ENCODE measurements at places on chromosomes 6 and 20. TPM values are rescaled to one million over a fixed set of nuclear protein-coding genes. Genes with fewer than 3 reads are reported as not detected.

- H3K27ac ChIP-seq, result no peak overlapping the region
- H3K36me3 ChIP-seq, result no peaks in the 10 kb centered on the region
- peaks cover 4% of the 10 kb centered on the region for H3K27me3 ChIP-seq
- no peak overlapping the region for H3K4me3 ChIP-seq
- peaks cover 10% of the 10 kb centered on the region for H3K4me1 ChIP-seq
Measured at GRCh38 chr6:119112812-119113530, 34.5 kb upstream of the FAM184A start.

DNA sequence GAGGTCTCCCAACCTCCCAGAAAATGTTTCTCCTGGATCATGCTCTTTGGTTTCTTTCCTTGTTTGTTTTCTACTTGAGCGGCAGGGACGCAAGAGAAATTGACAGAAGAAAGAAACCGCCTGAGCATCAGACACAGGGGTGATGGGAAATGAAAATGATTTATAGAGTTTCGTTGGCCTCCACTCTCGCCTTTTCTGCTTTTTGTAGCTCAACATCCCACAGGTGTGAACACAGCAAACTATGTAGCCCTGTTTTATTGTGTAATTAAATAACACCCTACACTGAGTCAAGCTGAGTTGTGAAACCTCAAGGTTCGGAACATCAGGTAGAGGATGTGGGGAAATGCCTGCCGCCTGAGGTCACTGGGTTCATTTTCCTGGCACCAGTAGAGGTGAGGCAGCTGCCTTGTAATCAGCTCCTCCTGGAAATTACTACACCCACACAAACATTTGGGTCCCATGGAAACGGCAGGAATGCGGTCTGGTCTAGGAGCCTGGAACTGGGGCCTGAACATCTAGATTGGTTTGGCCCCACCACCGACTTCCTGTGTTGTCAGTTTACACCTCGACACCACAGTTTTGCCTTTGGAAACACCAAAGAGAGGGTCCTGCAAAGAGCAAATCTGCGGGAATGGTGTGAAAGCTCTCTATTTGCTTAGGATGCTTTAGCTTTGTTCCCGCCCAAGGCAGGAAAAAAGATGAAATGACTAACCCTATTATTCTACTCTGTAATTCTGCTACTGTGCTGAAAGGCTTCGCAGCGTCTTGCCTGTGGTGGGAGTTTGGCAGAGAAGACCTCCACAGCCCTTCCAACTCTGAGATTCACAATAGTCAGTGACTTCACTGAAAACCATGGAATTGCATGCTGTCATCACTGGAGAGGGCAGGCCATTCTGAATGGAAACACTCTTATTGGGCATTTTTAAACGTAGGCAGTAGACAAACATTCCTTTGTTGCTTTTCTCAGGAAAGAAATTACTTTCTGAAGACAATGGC lies 53.0 kb downstream of the ADAT2 start:
- H3K27me3 ChIP-seq, result no peaks in the 10 kb centered on the region
- H3K36me3 ChIP-seq, result no peaks in the 10 kb centered on the region
- no peak overlapping the region for H3K4me3 ChIP-seq
- H3K27ac ChIP-seq, result no peak overlapping the region
- peak; percentile 41 for DNase-seq
- peaks cover 23% of the 10 kb centered on the region for H3K4me1 ChIP-seq

GRCh38 chr20:31816221-31816620 lies 2.9 kb upstream of the MYLK2 start:
- H3K4me3 ChIP-seq, result no peak overlapping the region
- DNase-seq, result no peak
- no peak overlapping the region for H3K27ac ChIP-seq
- no peaks in the 10 kb centered on the region for H3K36me3 ChIP-seq
- no peaks in the 10 kb centered on the region for H3K27me3 ChIP-seq

DNA sequence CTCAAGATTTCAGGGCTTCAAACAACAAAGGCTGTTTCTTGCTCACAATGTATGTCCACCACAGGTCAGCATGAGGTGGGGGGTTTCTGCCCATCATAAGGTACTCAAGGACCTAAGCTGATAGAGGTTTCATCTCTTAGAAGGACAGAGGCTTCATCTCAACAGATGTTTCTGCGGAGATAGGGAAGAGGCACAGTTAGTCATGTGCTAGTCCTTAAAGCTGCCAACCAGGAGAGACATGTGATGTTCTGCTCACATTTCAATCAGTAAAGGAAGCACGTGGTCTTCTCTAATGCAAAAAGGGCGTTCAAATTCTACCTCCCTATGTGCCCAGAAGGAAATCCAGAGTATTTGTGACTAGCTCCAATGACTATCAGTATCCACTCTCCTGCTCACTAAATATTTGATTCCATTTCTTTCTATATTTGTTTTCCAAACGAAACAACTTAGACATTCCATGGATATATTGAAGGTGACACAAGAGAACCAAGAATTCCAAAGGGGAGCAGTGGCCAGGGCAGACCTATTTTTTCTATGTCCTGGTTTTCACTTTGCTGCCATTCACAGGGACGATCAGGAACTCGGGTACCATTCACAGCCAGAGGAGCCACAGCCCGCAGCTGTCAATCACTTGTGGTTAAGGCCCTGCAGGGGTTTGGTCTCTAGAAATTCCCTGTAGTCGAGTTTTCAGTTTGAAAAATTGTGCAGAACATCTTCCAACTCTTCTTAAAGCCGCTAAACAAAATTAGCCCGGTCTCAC lies 173.2 kb upstream of the FOXA2 start:
- H3K36me3 ChIP-seq, result no peaks in the 10 kb centered on the region
- H3K27ac ChIP-seq, result no peak overlapping the region
- DNase-seq, result no peak
- no peak overlapping the region for H3K4me3 ChIP-seq

- H3K27ac ChIP-seq, result no peak overlapping the region
- peaks cover 10% of the 10 kb centered on the region for H3K27me3 ChIP-seq
- H3K36me3 ChIP-seq, result no peaks in the 10 kb centered on the region
Measured at GRCh38 chr20:2353231-2353630, 27.5 kb upstream of the TGM6 start.

GRCh38 chr6:134198093-134198492 lies 119.8 kb downstream of the SGK1 start:
- no peak for DNase-seq
- no peak overlapping the region for H3K27ac ChIP-seq
- H3K4me3 ChIP-seq, result no peak overlapping the region
- H3K36me3 ChIP-seq, result no peaks in the 10 kb centered on the region
- H3K27me3 ChIP-seq, result no peaks in the 10 kb centered on the region
- H3K4me1 ChIP-seq, result peaks cover 18% of the 10 kb centered on the region

- no peak overlapping the region for H3K27ac ChIP-seq
- no peak overlapping the region for H3K4me3 ChIP-seq
- H3K27me3 ChIP-seq, result peaks cover 22% of the 10 kb centered on the region
- H3K4me1 ChIP-seq, result no peaks in the 10 kb centered on the region
- DNase-seq, result no peak
- H3K36me3 ChIP-seq, result no peaks in the 10 kb centered on the region
Measured at GRCh38 chr6:16901306-16901705, 140.0 kb upstream of the ATXN1 start.

DNA sequence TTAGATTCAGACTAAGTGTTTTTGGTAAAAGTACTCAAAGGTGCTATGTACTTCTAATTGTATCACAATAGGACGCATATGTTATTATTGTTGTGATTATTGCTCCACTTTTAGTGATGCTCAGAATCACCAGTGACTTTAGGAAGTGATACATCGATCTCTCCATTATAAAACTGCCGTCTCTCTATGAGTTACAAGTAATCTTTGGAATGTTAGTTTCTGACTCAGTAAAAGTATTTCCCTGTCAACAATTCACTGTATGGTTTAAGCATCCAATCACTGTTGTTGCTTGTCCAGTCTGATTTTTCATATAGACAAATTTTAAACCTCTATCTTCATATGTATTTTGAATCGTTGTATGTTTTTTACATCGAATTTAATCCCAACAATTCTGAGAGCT lies 9.4 kb downstream of the DCBLD1 start:
- H3K27ac ChIP-seq, result no peak overlapping the region
- H3K27me3 ChIP-seq, result peaks cover 2% of the 10 kb centered on the region
- no peak overlapping the region for H3K4me3 ChIP-seq

GRCh38 chr20:478010-478948 lies 15.9 kb upstream of the TBC1D20 start:
- no peaks in the 10 kb centered on the region for H3K27me3 ChIP-seq
- no peak for DNase-seq
- H3K36me3 ChIP-seq, result peaks cover 25% of the 10 kb centered on the region

- H3K27me3 ChIP-seq, result no peaks in the 10 kb centered on the region
- DNase-seq, result peak; percentile 46
- peak overlapping the region; percentile 72 for H3K27ac ChIP-seq
Measured at GRCh38 chr20:54063992-54064676, 6.3 kb downstream of the BCAS1 start.

DNA sequence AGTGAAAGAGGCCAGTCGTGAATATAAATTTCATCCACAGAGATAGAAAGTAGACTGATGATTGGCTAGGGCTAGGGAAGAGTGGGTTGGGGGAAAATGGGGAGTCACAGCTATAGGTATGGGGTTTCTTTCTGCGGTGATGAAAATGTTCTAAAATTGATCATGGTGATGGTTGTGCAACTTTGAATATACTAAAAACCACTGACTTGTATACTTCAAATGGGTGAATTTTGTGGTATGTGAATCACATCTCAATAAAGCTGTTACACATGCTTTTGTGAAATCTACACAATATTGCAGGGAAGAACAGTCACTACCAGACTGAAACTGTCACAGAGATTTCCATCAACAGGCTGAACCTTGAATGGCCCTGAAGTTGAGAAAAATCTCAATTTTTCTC lies 61.5 kb downstream of the LYRM4 start:
- peaks cover 5% of the 10 kb centered on the region for H3K4me1 ChIP-seq
- H3K4me3 ChIP-seq, result no peak overlapping the region
- no peaks in the 10 kb centered on the region for H3K27me3 ChIP-seq
- peaks cover 9% of the 10 kb centered on the region for H3K36me3 ChIP-seq
- H3K27ac ChIP-seq, result no peak overlapping the region

DNA sequence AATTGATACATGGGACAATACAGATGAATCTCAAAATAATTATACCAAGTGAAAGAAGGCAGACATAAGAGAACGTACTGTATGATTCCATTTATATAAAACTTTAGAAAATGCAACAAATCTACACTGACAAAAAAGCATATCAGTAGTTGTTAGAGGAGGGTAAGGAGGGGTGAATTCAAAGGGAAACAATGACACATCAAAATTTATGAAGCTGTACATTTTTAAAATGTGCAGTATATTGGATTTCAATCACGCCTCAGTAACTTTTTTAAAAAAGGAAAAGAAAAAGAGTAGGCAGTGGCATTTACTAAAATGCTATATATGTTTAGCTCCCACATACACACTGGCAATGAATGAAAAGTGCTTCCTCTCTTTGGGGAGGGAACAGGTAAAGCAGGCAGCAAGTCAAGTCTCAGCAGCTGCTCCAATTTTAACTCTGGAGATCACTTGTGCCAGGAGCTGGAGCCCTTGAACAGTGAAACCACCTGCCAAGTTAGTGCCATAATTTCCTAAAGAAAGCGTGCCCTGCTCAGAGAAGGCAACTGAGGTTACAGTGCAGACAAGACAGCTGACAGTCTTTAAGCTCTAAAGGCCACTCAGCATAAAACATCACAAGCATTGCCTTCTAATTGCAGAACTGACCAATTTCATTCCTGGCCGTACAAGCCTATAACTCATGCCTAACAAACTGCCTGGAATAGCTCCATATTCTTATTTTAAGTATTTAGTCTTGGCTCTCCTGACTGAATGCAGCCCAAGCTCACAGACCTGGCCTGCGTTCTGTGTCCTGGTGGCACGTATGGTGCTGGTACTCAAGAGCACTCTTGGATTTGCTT lies 10.9 kb downstream of the FKBP1A start:
- H3K4me3 ChIP-seq, result no peak overlapping the region
- no peak for DNase-seq
- peaks cover 96% of the 10 kb centered on the region for H3K4me1 ChIP-seq
- peak overlapping the region; percentile 18 for H3K27ac ChIP-seq
- H3K36me3 ChIP-seq, result peaks cover 45% of the 10 kb centered on the region
- H3K27me3 ChIP-seq, result no peaks in the 10 kb centered on the region

GRCh38 chr6:27209659-27210269 lies 37.7 kb upstream of the PRSS16 start:
- H3K27me3 ChIP-seq, result peaks cover 42% of the 10 kb centered on the region
- no peak overlapping the region for H3K4me3 ChIP-seq
- no peak overlapping the region for H3K27ac ChIP-seq
- DNase-seq, result peak; percentile 7

DNA sequence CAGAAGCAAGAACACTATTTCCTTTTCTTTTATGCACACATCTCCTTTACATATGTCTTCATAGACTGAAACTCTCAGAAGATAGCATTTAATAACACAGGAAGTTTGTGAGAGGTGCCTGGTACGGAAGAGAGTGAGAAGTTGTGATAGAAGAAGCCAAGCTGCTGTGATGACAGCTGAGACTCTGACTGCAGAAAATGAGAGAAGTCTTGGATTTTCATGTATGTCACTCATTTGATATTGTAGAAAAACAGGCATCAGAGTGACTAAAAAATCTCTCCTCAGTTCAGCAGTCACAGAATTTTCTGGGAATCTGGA lies 154.9 kb upstream of the BMP2 start:
- no peak for DNase-seq
- no peak overlapping the region for H3K27ac ChIP-seq
- H3K36me3 ChIP-seq, result no peaks in the 10 kb centered on the region
- no peak overlapping the region for H3K4me3 ChIP-seq

DNA sequence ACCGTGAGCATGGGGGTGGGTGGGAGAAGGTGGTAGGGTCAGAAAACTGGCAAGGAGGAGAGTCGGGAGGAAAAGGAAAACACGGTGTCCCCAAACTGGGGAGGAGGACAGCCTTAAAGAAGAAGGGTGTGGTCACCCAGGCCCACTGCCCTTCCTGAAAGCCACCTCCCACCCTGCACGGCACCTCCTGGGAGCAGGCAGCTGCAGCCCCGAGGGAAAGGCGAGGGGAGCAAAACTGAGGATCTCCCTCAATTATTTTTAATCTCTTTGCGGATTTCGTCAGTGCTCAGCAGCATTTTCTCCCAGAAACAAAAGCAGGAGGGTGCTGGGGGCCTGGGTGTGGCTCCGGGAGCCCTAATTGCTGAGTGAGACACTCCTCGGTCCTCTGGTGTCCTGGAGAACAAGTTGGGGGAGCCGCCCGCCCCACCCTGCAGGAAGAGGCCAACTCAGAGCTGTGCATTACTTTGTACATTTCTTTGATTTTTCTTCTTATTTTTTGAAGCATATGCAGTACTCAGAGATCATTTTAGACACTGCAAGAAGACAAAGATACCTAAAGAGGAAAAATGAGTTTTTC lies 56.4 kb downstream of the RIOK1 start:
- H3K4me3 ChIP-seq, result no peak overlapping the region
- H3K27me3 ChIP-seq, result peaks cover 6% of the 10 kb centered on the region
- no peaks in the 10 kb centered on the region for H3K36me3 ChIP-seq
- no peaks in the 10 kb centered on the region for H3K4me1 ChIP-seq
- no peak overlapping the region for H3K27ac ChIP-seq
- DNase-seq, result no peak

The COL10A1 gene
- total RNA-seq, result not detected

The ASCC3 gene
- 50.5 TPM for total RNA-seq

The CRISP2 gene
- not detected for total RNA-seq

The ZCCHC3 gene
- 17.8 TPM for total RNA-seq

The CDSN gene
- total RNA-seq, result not detected

The PSMB9 gene
- 229 TPM for total RNA-seq

The CDKAL1 gene
- total RNA-seq, result 21.6 TPM

Measured in activated CD8-positive, alpha-beta T cell treated with anti-CD3 and anti-CD28 coated beads for 36 hours (primary cell).